Iris pigment epithelial cell (primary cell): ENCODE measurements at places on chromosomes 2 and 18.
A peak's percentile ranks its signal among the peaks of the same experiment; 100 is the strongest.

GRCh38 chr2:236629961-236630872 is 60.6 kb downstream of the ACKR3 start:
- DNase-seq: no peak

GRCh38 chr18:77870199-77870598 is 620.6 kb downstream of the GALR1 start:
- DNase-seq: no peak

- DNase-seq: no peak
Observed at GRCh38 chr18:13420969-13421686, 202.6 kb downstream of the LDLRAD4 start.

DNA sequence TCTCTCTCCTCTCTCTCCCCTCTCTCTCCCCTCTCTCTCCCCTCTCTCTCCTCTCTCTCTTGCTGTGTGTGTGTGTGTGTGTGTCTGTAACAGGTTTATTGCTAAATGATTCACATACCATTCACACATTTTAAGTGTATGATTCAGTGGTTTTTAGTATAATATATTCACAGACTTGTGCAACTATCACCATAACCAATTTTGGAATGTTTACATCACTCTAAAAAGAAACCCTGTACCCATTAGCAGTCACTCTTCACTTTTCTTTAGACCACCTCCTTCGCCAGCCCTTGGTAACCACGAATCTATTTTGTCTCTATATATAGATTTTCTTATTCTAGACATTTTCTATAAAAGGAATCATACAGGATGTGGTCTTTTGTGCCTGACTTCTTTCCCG is 11.4 kb downstream of the THNSL2 start:
- peak; percentile 65 for DNase-seq

DNA sequence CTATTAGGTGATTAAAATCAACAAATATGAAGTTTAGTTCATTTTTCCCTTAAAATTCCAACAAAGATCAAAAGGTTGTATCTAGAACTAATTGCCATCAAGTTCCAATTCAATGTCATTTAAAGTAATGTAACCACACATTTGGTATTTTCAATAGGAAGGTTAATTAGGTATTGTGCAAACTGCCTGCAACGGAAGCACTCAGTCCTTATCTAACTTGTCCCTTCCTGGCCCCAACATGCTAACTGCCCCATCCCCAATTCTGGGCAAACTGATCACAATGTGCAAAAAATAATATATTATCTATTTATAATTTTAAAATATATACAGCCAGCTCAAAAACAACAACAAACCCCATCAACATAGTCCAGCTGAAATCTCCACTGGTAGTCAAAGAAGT is 33.2 kb downstream of the VIL1 start:
- no peak for DNase-seq

- no peak for DNase-seq
Observed at GRCh38 chr2:210177769-210178168, 6.6 kb upstream of the KANSL1L start.

- DNase-seq: no peak
Observed at GRCh38 chr2:144249035-144249637, 270.8 kb downstream of the ZEB2 start.

GRCh38 chr2:8714283-8714682 is 32.4 kb downstream of the ID2 start:
- DNase-seq: no peak

DNA sequence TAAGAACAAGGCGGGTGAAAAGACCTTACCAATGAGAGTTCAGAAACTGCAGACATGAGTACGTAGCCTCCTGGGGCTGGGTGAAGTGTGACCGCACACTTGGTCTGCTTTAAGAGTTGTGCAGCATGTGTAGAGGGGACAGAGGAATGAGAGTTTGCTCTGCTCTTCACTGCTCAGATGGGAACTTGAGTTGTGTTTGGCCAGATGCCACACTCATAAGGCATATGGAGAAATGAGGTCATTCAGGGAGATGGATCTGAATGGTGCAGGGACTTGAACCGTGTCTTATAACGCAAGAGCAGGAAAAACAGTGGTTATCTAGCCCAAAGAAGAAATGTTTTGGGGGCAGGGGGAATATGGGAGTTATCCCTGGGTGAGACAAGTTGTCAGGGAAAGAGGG is 273.8 kb upstream of the LYPD1 start:
- peak; percentile 32 for DNase-seq

DNA sequence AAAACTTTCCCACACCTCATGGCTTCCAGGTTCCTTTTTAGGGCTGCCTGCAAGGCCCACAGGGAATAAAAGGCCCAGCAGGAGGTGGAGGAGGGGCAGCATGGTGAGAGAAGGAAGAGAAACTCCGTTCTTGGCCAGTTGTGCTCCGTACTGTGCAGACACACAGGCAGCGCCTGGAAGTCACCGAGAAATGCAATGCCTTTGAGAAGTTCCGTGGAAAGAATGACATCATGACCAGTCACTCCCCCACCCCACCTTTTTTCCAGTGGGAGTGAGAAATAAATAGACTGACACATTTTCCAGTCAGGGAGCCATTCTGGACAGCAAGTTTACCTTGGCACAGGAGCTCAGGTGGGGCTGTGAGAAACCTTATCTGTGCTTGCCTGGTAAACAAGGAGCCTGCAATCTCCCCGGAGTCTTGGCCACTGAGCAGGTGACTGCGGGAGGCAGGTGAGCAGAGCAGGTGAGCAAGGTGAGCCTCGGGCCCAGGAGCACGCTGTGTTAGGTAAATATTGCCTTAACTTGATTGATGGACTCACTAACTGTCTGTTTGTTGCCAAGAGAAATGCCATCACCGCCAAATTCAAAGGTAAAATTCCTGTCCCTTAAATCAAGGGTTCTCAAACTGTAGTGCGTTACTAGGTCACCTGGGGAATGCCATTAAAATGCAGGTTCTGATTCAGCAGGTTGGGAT is 13.5 kb upstream of the LBH start:
- DNase-seq: no peak

DNA sequence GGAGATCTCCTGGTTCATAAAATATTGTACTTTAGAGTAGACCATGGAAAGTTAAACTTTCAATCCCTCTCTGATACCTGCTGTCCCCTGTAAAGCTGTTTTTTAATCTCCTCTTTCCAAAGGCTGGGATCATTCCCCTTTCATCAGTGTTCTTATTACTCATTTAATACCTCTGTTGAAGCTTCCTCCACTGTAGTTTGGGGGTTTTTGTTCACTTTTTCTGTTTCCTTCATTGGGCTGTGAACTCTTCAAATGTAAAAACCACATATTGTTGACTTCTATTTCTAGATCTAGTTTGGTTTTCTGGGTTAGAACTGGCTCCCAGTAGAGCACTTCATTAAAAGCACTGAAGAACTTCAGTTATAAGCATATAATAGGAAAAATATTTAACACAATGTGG is 598.1 kb downstream of the RNF144A start:
- no peak for DNase-seq

DNA sequence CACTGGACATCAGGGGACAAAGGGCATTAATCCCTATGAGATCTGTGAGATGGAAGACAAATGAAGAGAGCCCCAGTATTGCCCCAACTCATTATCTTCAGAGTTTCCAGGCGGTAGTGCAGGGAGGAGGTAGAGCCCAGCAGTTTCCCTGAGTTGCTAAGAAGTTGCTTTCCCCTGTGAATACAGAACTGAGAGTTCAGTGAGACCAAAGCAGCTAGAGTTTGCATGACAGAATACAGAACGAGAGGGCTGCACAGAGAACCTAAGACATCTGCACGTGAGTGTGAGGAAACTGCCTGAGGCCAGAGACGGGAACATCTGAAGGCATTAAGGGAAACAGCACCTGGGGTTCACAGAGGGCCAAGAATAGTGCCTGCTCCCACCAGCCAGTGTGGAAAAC is 18.1 kb upstream of the PGAP1 start:
- DNase-seq: no peak

DNA sequence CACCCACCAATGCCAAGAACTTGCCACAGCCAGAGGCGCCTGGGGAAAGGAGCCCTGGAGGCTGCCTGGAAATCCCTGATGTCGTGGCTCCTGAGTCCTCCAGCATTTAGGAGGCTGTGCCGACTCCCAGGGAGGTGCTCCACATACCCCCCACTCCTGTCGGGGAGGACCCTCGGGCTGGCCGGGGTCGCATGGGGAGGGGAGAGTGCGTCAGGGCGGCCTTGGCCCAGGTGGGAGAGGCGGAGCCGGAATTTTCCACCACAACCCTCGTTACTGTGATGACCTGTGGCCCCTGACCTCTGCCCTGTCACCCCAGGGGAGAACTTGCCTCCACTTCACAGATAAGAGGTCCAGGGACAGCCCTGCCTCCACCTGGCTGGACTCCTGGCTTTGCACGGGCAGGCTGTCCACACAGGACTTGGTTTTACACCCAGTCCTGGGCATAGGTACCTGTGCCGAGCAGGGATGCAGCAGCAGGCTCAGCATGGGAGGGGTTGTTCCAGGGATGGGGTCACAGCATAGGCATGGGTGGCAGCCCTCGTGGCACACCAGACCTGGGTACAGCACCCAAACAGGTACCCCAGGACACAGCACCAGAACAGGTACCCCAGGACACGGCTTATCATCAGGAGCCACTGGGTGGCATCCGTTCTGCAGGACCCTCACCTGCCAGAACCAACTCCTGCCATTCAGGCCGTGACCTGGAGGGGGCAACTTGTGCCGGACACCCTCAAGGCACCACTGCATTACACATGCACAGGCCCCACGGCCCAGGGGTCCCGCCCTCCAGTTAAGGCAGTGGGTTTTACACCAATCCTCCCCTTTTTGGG is 12.3 kb upstream of the AGXT start:
- DNase-seq: no peak

DNA sequence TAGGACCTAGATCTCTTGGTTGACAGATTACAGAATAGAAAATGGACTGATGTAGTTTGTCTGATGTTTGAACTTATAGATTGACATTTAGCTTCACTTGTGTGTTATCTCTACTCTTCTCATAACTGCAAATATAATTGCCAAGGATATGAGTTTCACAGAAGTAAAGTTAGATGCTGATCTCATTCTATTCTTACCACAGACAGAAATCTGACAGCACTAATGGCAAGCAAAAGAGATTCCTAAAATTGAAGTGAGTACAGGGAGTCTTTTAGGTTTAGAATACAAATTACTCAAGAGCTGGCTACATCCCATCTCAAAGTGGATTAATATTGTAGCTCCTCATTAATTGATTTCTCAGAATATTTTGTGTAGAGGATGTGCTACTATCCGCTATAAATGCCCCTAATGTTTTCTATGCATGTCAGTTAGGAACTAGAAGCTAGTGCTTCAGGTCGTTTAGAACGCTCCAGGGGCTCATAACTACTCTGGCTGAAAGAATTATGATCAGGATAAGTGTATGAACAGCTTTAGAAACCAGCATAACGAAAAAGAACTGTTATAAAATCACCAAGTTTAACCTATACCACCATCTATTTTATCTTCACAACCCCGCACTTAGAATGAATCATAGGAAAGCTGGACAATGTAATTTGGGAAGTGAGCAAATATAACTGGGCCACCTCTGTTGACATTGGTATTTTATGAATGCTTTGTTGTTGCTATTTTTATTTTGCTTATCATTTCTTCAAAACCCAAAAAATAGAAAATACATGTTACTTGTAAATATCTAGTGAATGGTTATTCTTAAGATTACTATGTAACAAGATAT is 378.8 kb upstream of the REG3G start:
- DNase-seq: no peak

DNA sequence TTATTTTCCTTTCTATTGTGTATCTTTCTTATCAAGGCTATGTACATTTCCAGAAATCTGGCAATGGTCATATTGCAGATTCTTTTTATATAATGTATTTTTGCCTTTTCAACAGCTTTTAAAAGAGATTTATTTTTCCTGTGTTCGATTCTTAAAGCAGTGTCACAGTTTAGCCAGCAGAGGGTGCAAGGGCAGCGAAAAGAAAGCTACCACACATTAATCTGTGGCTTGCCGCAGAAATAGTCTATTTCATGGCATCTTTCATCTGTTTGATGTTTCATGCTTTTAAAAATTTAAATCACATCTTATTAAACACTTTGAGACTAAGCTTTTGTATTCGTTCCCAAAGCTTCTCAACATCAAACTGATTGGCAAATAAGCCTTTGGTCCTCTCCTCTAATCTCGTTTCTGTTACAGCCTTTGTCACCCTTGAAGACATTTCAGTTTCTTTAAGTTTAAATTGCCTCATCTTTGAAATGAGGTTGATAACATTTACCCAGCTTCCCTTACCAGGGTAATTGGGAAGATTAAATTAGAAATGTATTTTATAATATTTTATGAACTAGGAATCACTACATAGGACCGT is 73.3 kb downstream of the PIK3C3 start:
- peak; percentile 48 for DNase-seq

DNA sequence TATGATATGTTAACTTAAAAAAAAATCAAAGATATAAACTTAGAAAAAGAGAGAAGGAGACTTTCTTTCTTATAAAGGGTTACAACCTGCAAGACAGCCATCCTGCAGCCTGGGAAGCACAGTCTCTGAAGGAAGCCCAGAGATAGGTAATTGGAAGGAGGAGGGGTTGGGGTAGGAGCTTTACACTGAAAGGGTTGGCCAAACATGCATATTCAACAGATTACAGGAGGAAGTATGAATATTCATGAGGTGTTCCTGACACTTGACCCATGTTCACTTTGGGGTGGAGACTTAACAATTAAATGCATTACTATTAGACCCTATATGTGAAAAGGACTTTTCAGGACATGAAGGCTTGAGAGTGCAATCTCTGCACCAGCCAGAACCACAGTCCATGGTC is 71.7 kb upstream of the CDH2 start:
- DNase-seq: no peak

DNA sequence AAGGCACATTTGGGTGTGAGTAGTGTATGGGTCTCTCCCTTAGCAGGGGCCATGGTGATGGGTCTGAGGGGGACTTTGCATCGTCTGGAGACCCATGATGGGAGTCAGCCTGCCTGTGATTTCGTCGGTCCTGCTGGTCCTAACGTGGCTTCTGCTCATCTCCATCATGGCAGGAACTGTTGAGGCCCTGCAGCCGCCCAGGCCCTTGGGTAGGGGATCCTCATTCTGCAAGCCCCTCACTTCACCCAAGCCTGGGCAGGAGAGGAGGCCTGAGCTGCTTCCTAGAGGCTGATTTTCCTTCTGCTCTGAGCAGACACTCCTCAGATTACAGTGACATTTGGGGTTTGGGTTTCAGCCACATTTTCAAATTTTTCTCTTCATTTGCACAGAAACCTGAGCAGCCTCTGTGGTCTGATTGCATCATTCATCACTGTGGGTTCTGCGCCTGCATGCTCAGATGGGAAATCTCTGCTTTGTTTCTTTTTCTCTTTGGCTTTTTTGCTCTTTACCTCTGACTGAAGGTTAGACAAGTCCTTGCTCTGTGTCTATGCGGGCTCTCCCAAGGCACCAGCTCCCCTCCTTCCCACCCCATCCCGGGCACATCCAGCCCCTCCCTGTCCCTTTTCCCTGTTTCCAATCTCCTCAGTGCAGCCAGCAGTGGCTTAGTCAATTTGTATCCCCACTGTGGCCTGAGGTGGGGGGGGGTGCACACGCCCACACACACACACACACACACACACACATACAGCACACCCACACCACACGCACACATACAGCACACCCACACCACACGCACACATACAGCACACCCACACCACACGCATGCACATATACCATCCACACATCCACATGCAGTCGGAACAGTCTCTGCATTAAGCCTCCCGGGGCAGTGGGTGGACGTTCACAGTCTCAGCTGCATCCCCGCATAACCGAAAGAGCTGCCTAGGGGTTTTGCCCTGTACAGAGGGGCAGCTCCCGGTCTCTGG is 305.4 kb upstream of the HS6ST1 start:
- peak; percentile 95 for DNase-seq
